ENCODE measurements at places on chromosomes 5 and 9.

DNA sequence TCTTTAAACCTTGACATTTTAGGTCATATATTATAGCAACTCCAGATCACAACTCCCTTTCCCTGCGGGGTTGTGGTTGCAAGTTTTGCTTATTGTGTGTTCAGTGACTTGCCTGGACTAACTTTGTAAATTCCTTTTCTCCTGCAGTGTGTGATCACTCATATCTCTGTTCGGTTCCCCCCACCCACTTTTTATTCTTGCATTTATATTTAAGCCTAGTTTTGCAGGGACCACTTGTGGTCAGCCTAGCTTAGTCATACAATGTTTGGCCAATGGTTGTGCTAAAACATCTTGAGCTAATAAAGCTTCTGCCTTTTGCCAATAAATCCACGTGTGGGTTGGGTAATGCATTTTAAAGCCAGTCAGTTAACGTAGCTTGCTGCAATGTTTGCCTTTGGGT lies 146.5 kb upstream of the IRX4 start:
- DNase-seq = no peak

GRCh38 chr9:13279284-13280141 lies at the start of gene MPDZ:
TSS of gene MPDZ (minus strand) at chr9:13279692. CDS start at chr9:13250315, 29,377 bp downstream.
- no peak for DNase-seq

DNA sequence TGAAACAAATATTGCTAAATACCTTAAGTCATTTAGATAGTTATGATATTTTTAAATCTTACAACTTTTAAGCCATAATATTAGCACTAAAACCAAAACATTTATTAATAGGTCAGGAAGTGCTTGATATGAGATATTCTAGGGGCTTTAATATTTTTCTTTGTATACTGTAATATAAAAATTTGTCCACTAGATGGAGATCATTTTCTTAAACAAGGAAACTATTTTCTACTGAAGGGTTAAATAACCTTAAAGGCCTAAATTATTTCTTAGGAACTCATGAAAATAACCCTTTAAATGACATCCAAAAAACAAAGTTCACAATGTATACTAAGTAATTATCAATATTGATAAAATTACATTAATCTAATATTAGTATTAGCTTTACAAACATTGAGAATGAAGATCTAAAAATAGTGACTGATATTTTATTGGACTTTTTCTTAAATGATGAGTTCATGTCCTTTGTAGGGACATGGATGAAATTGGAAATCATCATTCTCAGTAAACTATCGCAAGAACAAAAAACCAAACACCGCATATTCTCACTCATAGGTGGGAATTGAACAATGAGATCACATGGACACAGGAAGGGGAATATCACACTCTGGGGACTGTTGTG lies 635.7 kb downstream of the RAB3C start:
- no peak for DNase-seq

DNA sequence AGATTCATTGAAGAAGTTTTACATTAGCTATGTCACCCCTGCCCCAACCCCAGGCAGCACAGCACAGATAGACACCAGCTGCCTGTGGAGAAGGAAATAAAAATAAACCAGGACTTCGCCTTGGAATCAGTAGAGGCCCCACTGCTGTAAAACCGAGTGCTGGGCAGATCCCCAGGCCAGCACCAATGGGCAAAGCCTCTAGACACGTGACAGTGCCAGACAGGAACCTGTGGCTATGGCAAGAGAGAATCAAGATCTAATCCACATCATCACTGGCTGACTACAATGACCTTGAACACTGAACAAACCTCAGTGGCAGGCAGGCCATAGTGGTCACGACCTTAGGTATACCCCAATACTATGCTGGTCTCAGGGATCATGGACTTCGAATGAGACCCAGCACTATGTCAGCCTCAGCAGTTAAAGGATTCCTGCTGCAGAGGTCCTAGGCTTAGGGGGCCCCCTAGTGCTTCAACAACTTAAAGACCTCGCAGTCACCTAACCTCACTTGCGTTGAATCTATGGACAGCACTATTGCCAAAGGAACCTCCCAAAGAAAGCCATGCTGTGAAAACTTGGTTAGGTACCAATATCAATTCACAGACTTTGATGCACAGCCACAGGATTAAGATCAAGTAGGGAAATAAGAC lies 2118.6 kb upstream of the C9orf72 start:
- DNase-seq = no peak

DNA sequence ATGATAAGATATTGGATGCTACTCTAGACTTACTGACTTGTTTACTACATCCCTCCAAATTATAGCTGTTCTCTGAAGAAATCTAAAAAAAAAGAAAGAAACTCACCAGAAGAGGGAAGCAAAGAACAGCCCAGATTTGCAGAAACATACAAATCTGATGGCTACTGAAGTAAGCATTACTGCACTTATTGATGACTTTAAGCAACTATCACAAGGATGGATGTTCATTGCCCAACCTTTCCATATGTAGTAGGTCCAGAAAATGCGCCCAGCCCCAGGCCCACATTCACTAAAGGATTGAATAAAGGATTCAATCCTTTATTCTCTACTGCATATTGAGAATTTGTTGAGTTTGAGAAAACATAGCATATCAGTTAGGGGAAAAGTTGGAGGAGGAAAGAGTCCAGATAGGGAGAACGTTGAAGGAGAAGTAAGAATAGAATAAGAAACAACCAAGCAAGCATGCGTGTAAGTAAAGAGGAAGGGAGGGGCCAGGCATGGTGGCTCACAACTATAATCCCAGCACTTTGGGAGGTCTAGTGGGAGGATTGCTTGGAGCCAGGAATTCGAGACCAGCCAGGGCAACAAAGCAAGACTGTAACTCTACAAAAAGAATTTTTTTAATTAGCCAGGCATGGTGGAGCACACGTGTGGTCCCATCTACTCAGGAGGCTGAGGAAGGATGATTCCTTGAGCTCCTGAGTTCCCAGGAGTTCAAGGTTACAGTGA lies 33.8 kb upstream of the DTWD2 start:
- DNase-seq = peak; percentile 33

GRCh38 chr9:14170392-14170931 lies 143.5 kb downstream of the NFIB start:
- no peak for DNase-seq

- DNase-seq = no peak
These were observed 470.2 kb downstream of the KDM4C start for GRCh38 chr9:7227951-7228350.

GRCh38 chr5:123278284-123278683 lies 144.9 kb downstream of the CEP120 start:
- DNase-seq = no peak

GRCh38 chr5:34663771-34664496 lies 7.8 kb downstream of the RAI14 start:
- DNase-seq = no peak

GRCh38 chr9:27108981-27109541 lies at the start of gene TEK:
TSS of gene TEK (plus strand) at chr9:27109225. CDS start at chr9:27109591, 366 bp downstream.
- no peak for DNase-seq

GRCh38 chr5:54844905-54845566 lies 140.4 kb downstream of the ESM1 start:
- DNase-seq = peak; percentile 38

DNA sequence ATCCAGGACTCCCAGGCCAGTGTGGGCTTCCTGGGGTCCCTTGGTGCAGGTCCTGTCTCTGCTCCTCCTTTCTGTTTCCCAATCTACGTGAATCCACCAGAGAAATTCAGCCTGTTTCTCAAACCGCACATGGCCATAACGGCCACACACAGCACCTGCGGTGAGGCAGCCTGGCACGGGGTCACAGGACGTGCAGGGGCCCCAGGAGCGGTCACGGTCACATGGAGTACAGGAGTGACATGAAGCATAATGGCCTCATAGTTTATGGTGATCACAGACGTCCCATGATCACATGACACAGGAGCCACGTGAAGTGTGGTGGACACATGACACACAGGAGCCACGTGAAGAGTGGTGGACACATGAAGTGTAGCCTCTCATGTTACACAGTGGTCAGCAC lies 248.5 kb upstream of the IRX4 start:
- DNase-seq = no peak

- DNase-seq = no peak
These were observed 142.9 kb downstream of the SLCO4C1 start for GRCh38 chr5:102153003-102153759.

- no peak for DNase-seq
These were observed 789.3 kb downstream of the SEMA5A start for GRCh38 chr5:8756498-8757084.

DNA sequence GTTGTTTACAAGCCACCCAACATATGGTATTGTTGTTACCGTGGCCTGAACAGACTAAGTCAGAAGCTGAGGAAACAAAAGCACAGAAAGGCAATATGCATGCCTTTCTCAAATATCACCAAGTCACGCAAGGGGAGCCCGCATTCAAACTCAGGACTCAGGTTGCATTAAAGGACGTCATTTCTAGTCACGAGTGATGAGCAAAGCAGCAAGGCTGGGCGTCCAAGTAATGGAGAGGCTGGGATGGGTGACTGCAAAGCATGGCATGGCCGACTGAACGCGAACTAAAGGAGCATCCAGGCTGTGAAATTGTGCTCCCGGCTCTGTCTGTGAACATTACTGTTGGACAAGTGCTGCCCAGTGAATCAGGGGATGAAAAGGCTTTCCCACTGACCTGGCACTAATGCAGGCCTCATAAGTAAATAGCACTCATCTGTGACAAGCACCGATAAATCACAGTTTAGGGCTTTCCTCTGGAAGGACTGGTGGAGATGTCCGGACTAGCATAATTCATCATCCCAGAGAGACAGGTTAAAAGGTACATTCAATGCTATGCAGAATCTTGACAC lies 202.8 kb downstream of the SPOCK1 start:
- DNase-seq = no peak

DNA sequence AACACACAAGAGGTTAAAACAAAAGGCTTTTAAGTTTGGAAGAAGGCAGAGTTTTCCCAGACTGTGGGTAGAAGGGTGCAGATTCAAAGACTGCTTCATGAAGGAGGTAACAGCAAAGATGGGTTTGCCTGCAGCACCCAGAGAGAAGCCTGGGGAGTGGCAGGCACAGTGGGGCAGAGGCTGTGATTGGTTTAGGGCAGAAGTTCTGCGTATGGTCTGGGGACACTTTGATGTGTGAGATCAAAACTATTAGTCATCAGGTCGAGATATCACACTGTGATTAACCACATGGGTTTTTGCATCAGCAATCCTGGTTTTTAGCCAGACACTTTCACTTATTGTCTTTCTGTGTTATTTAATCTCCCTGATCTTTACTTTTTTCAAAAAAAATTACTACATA lies 188.8 kb upstream of the GLRA1 start:
- peak; percentile 16 for DNase-seq

- peak; percentile 61 for DNase-seq
These were observed 20.5 kb downstream of the SEMA4D start for GRCh38 chr9:89477384-89477783.

GRCh38 chr9:125654121-125654520 lies 52.9 kb downstream of the MAPKAP1 start:
- DNase-seq = no peak

- DNase-seq = no peak
These were observed 6.2 kb downstream of the SVEP1 start for GRCh38 chr9:110573305-110573704.

- no peak for DNase-seq
These were observed 59.9 kb downstream of the PFDN1 start for GRCh38 chr5:140242890-140243585.

- DNase-seq = no peak
These were observed 203.6 kb downstream of the ELAVL2 start for GRCh38 chr9:23622396-23622795.

- DNase-seq = no peak
These were observed 262.7 kb downstream of the DEPDC1B start for GRCh38 chr5:60437308-60437707.

GRCh38 chr9:79687131-79687447 lies 115.3 kb downstream of the TLE4 start:
- peak; percentile 48 for DNase-seq

- DNase-seq = peak; percentile 62
These were observed 7.3 kb upstream of the C5orf58 start for GRCh38 chr5:170225326-170226128.

DNA sequence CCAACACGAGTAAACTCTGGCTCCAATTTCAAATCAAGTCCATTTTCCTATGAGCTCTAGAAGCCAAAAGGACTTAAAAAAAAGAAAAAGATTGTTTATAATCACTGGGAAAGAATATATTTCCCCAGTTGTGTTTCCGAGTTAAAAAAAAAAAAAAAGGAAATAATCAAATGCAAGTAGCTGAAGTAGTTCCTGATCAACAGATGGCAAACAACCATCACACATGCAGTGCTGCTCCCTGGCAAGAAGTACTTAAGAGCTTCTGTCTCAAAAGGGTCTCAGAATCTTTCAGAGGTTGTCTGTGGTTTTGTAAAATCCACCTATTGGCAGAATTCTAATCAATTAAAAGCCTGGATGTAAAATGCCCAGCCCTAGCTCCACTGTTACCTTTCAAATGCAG lies 387.9 kb downstream of the RAB3C start:
- DNase-seq = no peak

- DNase-seq = no peak
These were observed 53.9 kb downstream of the MEF2C start for GRCh38 chr5:88829054-88829453.

DNA sequence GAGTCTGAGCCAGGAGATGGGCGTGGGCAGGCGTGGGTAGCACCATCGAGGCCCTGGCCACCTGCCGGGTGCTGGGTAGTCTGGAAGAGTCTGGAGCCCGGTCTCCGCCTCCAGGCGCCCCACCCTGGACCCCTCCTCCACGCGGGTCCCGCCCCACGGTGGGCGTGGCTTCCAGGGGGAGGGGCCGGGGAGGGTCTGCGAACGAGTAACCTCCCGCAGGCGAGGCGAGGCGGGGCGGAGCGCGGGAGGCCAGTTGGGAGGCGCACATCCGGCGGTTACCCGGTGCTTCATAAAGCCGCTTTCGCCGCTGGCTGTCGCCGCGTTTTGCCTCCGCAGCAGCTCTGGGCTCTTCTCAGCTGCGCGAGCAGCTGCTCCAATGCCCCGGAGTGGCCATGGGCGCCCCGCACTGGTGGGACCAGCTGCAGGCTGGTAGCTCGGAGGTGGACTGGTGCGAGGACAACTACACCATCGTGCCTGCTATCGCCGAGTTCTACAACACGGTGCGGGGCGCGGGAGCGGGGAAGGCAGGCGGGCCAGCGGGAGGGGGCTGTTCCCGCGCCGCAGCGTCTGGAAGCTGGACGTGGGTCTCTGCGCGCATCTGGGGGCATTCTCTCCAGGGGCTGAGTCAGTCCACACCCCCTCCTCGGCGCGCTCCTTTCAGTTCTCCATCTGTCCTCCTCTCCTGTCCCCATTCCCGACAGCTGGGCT lies at the start of gene ACER2:
Gene ACER2, plus strand, starts transcription at position 317 of the 708 bp plus-strand sequence. Its CDS starts 76 bp downstream, at position 393.
- DNase-seq = peak; percentile 93

DNA sequence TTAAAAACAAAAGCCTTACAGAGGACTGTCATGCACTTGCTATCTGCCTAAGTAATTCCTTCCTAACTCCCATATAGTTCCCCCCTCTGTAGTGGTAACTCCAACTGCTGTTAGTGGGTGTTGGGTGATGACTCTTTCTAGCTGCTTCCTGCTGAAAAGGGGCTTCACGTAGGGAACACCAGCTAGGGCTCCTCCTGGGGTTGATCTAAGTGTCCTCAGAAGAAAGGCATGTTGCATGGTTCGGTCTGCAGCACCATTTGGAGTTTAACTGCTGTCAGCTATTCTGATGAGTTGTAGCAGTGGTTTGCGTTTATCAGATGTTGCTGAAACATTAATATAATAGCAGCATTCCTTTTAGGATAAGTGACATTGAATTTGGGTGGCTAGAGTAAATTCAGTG lies 281.9 kb upstream of the TUSC1 start:
- DNase-seq = no peak

GRCh38 chr5:113221294-113222176 lies 213.3 kb downstream of the TSSK1B start:
- no peak for DNase-seq

GRCh38 chr5:136677217-136677616 lies 311.9 kb upstream of the TRPC7 start:
- no peak for DNase-seq

GRCh38 chr5:141793403-141793802 lies 84.8 kb downstream of the PCDH1 start:
- DNase-seq = no peak

Measured in CD8-positive, alpha-beta memory T cell (primary cell).